CD4-positive, alpha-beta T cell treated with Interleukin-17A for 4 hours (primary cell): ENCODE measurements at places on chromosomes 5 and 9.

GRCh38 chr9:137244486-137245449 is 3.7 kb downstream of the TUBB4B start:
- no peak for DNase-seq

DNA sequence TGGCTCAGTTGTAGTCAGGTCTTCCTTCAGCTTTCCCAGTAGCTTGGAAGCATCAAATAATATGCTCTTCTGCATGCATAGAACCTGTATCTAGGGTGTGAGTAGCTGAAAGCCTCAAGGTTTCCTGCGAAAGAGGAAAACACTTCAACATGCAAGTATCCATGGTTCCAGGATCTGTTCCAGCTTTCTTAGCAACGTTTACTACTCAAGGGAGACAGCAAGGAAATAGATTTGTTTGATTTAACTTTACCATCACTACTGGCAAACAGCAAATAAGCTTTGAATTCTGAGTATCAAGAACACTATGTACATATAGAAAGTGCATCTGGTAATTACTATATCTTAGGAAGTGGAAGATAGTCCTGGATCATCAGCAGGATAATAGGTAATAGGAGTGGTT is 341.0 kb downstream of the PRR16 start:
- DNase-seq: no peak

GRCh38 chr9:114434878-114435311 is 47.1 kb upstream of the AKNA start:
- DNase-seq: peak; percentile 23

- no peak for DNase-seq
Measured at GRCh38 chr9:24616863-24617262, 71.2 kb upstream of the IZUMO3 start.

GRCh38 chr9:34592895-34593601 is 3.5 kb upstream of the CNTFR start:
- DNase-seq: peak; percentile 6

- no peak for DNase-seq
Measured at GRCh38 chr5:124343451-124343867, 403.0 kb downstream of the ZNF608 start.

- DNase-seq: no peak
Measured at GRCh38 chr5:150400316-150401075, 12.2 kb downstream of the CD74 start.
